ENCODE measurements at places on chromosomes 11 and 22.

- DNase-seq, result no peak
Observed at GRCh38 chr22:47395481-47395880, 633.0 kb downstream of the TBC1D22A start.

DNA sequence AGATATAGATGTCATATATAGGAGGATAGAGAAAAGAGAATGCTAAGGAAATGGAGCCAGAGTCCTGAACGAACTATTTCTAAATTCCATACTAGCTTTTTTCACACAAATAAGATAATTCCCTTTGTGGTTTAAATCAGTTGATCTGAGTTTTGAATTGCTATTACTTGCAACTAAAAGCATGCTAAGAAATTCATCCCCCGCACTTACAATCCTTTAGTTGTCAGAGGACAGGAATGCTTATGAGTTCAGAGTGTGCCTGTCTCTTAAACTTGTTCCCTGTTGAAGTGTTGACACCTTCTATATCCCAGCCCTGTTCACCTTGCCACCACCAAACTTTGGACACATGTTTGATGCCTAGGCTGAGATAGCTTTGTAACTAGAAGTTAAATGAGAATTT is 406.2 kb downstream of the METTL15 start:
- DNase-seq, result no peak

- DNase-seq, result no peak
Observed at GRCh38 chr22:48004038-48004437, 1241.6 kb downstream of the TBC1D22A start.

- DNase-seq, result no peak
Observed at GRCh38 chr11:62921573-62922188, 518 bp upstream of the CHRM1 start.

DNA sequence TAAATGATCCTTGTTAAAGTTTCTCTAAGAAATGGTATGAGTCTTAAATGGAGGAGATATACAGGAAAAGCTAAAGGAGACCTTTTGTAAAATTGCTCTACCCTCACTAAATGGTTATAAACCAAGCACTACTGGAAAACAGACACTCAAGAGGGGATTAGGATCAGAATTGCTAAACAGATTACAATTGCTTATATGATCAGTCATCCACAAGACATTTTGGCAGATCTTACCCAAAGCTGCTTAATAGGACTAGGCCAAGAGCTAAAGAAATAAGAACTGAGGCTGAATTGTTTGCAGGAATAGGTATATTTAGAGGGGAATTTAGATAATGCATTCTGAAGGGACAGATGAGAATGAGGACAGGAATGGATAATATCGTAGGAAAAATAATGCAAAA is 9.5 kb downstream of the HARBI1 start:
- no peak for DNase-seq

- DNase-seq, result no peak
Observed at GRCh38 chr11:126188332-126189108, 22.9 kb downstream of the RPUSD4 start.

GRCh38 chr11:46913484-46913883 is 4.9 kb downstream of the LRP4 start:
- no peak for DNase-seq

GRCh38 chr22:22743128-22743760 is 98.8 kb downstream of the GGTLC2 start:
- no peak for DNase-seq

- no peak for DNase-seq
Observed at GRCh38 chr11:55966391-55966790, 3.4 kb downstream of the OR10AG1 start.

Data from activated T-helper 1 cell treated with Interleukin-2 at 50 U/mL for 16 hours (primary cell).